Activated CD4-positive, alpha-beta T cell treated with anti-CD3 and anti-CD28 coated beads, Interleukin-2, amount 50 U/mL, for 1 hour (primary cell): ENCODE measurements at places on chromosomes 3 and 15.

GRCh38 chr15:80242132-80242769 is 9.8 kb downstream of the CTXND1 start:
- DNase-seq: no peak

GRCh38 chr3:50123394-50124051 is 31.6 kb upstream of the SEMA3F start:
- no peak for DNase-seq

DNA sequence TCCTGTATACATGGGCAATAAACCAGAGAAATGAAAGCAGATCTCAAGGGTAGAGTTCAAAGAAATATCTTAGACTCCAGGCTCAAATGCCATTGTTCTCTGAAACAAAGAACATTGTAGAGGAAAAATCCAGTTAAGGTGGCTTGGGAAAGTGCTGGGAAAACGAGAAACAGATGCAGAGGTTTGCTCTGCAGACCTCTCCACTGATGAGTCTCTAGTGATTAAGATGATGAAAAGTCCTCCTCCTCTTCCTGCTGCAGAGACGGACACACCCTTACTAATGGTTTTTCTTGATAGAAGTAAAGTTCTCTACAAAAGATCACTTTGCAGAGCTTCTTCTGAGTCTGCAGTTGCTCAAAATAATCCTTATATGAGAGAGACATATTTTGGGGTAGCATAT is 264.7 kb downstream of the GABRG3 start:
- DNase-seq: no peak

GRCh38 chr3:41674449-41674848 is 287.5 kb downstream of the ULK4 start:
- no peak for DNase-seq

- no peak for DNase-seq
These were observed 23.1 kb downstream of the DAPK2 start for GRCh38 chr15:64023220-64023619.

DNA sequence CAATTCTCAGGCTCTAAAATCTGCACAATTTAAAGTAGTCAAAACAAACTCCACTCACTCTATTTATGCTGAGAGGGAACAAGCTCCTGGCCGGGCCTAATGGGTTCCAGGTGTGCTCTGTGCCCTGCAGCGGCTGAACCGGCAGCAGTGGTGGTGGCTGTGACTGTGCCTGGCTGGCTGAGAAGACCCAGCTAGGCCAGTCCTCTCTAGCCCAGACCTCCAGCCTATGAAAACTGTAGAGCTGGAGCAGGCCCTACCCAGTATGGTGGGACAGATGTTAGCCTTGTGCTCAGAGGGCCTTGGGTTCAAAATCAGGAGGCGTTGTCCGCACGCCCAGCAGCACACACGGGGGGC is 37.0 kb downstream of the EPHB3 start:
- no peak for DNase-seq

- DNase-seq: no peak
These were observed 6.8 kb downstream of the RARRES1 start for GRCh38 chr3:158725348-158726011.

- DNase-seq: no peak
These were observed 168.2 kb downstream of the MBNL1 start for GRCh38 chr3:152436707-152437590.

DNA sequence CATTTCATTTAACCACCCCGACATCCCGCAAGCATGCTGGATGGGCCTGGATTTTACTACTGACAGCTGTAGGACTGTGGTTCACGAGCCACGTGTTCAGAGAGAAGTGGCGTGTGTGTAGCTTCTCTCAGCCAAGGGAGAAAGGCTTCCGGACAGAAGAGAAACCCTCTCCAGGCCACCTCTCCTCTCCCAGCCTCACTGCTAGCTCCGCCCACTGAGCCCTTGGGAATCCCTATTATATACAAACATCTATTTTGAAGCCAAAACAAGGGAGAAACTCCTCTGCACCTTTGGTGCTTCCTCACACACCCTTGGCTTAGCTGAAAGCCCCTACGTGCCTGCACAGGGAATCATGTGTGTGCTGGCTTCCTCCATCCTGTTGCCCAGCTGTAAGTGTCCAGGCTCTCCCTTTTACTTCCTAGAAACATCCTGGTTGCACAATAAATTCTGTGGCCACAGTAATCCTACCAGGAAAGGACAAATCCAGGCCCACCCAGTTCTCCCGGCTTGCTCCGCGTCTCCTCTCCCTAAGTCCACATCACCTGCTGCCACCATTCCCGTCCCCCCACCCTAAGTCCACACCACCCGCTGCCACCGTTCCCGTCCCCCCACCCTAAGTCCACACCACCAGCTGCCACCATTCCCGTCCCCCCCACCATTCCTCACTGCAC is 30.5 kb downstream of the PCSK6 start:
- DNase-seq: no peak

DNA sequence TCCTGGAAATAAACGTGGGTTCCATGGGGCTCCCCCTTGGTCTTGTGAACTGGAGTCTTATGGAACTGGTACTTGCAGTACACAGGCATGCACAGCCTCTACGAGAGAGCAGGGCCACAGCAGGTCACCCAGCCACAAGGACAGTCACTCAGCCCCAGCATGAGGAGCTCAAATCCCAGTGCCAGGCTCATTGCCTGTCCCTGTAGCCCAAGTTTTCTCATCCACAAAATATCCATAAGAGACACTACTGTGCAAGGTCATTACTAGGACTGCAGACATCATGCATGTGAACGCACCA is 48.0 kb downstream of the CFAP92 start:
- DNase-seq: no peak

GRCh38 chr15:98518823-98519561 is 129.3 kb upstream of the IGF1R start:
- peak; percentile 33 for DNase-seq

GRCh38 chr15:73926219-73927002 is at the start of gene LOXL1:
LOXL1 (plus strand) TSS chr15:73926462; CDS start chr15:73926784, 322 bp downstream.
- no peak for DNase-seq

- no peak for DNase-seq
These were observed 74.0 kb downstream of the SRGAP3 start for GRCh38 chr3:9175421-9175820.

- DNase-seq: no peak
These were observed 172.0 kb downstream of the VPS13C start for GRCh38 chr15:61888074-61888780.

- no peak for DNase-seq
These were observed 70.7 kb downstream of the SOX2 start for GRCh38 chr3:181782306-181782954.

GRCh38 chr3:126364130-126364695 is 7.0 kb upstream of the KLF15 start:
- DNase-seq: no peak

DNA sequence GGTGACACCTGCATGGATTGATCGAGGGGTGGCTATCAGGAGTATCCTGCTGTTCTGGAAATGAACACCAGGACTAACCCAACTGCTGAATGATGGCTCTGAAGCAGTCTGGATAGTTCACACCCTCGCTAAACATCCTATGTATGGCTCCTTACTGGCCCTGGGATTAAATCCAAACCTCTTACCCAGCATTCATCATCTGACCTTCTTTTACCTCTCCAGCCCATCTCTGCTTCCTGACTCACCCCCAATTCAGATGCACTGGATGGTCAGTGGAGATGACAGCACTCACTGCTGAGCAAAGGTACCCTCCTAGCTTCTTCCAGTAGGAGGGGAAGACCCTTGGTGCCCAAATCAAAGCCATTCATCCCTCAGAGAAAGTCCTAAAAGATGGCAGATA is 235.2 kb upstream of the TRIM42 start:
- no peak for DNase-seq
